ENCODE measurements at places on chromosomes 13 and 19. TPM values are rescaled to one million over a fixed set of nuclear protein-coding genes. Genes with fewer than 3 reads are reported as not detected.

TUBB4A gene
- 8.3 TPM for total RNA-seq

- H3K27me3 ChIP-seq = peaks cover 7% of the 10 kb centered on the region
- no peak for DNase-seq
- no peaks in the 10 kb centered on the region for H3K36me3 ChIP-seq
- no peak overlapping the region for H3K27ac ChIP-seq
Measured at GRCh38 chr13:48112896-48113755, 18.2 kb upstream of the MED4 start.

KPNA3 gene
- total RNA-seq = 44.0 TPM

CYP2A6 gene
- total RNA-seq = not detected

- no peak overlapping the region for H3K4me3 ChIP-seq
- no peaks in the 10 kb centered on the region for H3K27me3 ChIP-seq
- peaks cover 7% of the 10 kb centered on the region for H3K36me3 ChIP-seq
- H3K4me1 ChIP-seq = no peaks in the 10 kb centered on the region
- no peak overlapping the region for H3K27ac ChIP-seq
Measured at GRCh38 chr19:3450796-3451411, 29.4 kb downstream of the SMIM24 start.

Measured in activated CD4-positive, alpha-beta memory T cell treated with anti-CD3 and anti-CD28 coated beads for 36 hours (primary cell).